ENCODE measurements at places on chromosomes 2 and 18.

DNA sequence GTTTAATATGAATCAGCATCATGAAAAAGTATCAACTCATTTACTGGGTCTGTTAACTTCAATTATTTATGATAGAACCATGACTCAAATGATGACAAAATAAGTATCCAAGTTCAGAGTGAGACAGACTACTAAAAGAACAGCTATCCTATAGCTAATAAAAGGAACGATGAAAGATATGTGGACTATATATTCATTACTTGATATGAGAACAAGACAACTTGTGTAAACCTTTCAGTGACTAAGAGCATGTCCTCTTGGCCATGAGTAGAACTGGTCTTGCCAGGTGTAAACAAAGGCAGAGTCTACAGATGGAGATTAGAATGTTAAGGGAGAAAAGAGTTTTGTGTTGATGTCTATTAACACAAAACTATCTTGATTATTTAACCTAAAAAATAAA, 360.4 kb upstream of the ZC3H15 start:
- DNase-seq, result no peak

- no peak for DNase-seq
Measured at GRCh38 chr2:174585657-174586252, 11.8 kb downstream of the WIPF1 start.

DNA sequence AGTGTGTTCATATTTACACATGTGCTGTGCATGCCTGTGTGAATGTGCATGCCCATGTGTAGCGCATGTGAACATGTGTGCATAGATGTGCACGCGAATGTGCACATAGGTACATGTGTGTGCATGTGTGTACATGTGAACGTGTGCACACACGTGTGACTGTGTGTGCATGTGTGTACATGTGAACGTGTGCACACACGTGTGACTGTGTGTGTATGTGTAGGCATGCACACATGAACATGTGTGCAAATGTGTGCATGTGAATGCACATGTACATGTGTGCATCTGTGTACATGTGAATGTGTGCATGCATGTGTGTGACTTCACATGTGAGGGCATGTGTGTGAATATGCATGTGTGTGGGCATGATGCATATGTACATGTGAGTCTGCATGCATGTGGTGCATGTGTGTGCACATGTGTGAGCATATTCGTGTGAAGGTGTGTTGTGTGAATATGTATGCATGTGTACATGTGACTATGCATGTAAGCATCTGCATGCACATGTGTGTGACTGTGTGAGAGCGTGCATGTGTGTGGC, 122.4 kb downstream of the PTGR3 start:
- no peak for DNase-seq

GRCh38 chr2:39517102-39517436, 80.0 kb upstream of the MAP4K3 start:
- DNase-seq, result no peak

GRCh38 chr2:15799432-15799827, 140.9 kb upstream of the MYCN start:
- DNase-seq, result no peak

Data from activated T-cell treated with anti-CD3 and anti-CD28 coated beads for 24 hours (primary cell).